ENCODE measurements at places on chromosomes 2 and 18.
A peak's percentile ranks its signal among the peaks of the same experiment; 100 is the strongest.

GRCh38 chr2:180017784-180018183 is 10.7 kb upstream of the CWC22 start:
- DNase-seq: no peak

GRCh38 chr2:150495993-150496627 is 8.6 kb upstream of the RND3 start:
- no peak for DNase-seq

- no peak for DNase-seq
Measured at GRCh38 chr2:118784860-118785259, 62.6 kb downstream of the EN1 start.

DNA sequence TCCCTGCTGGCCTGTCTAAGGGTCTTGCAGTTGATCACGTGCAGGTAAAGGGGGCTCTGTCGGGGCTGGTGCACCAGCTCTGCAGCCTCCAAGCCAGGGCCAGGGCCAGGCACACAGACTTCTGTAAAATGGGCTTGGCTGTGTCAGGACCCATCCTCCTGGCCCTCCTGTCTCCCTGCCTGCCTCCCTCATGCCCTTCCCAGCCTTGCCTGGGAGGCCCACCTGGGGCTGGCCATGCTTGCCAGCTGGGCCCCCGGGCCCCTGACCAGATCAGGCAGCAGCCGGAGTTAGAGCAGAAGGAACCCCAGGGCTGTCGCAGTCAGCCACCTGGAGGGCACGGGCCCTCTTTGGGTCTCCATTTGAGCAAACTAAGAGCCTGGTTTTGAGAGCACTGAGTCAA is 2.0 kb downstream of the SLC66A3 start:
- DNase-seq: no peak

DNA sequence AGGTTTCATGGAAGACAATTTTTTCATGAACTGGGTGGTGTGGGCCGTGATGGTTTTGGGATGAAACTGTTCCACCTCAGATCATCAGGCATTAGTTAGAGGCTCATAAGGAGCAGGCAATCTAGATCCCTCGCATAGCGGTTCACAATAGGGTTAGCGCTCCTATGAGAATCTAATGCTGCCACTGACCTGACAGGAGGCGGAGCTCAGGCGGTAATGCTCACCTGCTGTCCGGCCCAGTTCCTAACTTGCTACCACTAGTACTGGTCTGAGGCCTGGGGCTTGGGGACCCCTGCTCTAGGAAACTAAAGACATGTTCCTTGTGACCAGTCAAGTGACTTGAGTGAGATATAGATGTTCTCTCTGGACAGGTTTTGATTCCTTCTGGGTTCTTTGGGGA is 49.2 kb downstream of the OXER1 start:
- DNase-seq: no peak

- no peak for DNase-seq
Measured at GRCh38 chr2:19569300-19569791, 210.9 kb upstream of the OSR1 start.

GRCh38 chr2:100670232-100670631 is 107.4 kb downstream of the PDCL3 start:
- no peak for DNase-seq

DNA sequence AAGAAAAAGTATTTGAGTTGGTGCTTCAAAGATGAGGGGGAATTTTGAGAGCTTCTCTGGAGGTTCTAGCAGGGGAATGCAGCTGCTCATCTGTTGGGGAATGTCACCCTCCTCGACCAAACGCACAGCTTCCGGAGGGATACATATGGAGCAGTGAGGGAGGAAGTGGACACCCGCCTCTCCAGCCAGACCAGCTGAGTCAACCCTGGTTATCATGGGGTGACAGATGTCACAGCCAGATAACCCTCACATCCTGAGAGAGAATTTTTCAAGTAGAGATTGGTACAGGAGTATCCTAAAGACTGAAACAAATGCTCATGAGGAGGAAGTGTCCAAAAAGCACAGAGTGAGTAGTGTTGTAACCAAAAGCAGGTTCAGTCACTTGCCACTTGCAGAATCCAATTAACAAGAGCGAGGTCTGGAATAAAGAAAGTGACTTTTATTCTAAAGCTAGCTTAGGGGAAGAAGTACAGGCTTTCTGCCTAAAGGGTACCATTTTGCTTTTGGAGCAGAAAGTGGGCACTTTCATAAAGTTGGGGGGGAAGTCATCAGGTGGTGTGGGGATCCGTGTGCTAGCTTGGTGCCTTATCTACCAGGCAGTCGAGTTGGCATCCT is 395.2 kb downstream of the RAD51AP2 start:
- DNase-seq: no peak

DNA sequence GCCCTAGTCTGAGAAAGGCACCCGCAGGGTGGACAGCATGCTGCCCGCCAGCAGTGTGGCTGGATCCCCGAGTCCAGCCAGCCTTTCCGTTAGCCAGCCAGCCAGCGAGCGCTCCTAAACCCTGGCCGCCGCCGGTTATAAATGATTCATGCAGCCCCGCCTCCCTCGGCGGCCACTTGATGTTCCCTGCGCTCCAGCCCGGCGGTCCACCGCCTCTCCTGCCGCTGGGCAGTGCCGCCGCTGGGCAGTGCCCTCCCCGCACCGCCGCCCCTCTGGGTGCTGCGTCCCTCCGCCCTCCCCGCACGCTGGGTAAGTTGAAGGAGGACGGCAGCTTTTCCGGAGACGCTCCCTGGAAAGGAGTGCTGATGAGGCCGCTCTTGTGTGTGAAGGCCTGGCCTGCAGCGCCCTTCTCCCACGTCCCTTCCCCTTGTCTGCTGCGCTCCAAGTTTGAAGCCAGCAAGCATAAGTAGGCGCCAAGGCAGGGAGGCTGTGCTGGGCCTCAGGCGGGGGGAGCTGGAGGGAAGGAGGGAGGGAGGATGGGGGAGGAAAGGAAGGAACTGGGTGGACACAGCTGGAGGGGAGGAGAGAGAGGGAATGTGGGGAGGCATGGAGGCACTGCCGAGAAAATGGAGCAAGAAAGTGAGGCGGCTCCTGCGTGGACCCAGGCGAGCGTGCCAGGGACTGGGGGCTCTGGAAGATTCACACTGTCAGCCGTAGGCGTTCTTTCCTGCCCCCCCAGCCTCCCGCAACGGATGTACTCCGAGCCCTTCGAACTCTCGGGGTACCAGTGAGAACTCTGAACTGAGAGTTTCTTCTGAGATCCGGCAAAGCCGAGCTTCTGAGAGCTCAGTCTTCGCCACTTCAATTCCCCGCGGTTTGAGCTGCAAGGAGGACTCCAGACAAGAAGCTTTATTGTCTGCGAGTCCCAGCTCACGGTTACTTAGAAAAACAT is 131.9 kb downstream of the GLI2 start:
- no peak for DNase-seq

GRCh38 chr2:101476605-101477208 is 1.8 kb upstream of the RFX8 start:
- no peak for DNase-seq

DNA sequence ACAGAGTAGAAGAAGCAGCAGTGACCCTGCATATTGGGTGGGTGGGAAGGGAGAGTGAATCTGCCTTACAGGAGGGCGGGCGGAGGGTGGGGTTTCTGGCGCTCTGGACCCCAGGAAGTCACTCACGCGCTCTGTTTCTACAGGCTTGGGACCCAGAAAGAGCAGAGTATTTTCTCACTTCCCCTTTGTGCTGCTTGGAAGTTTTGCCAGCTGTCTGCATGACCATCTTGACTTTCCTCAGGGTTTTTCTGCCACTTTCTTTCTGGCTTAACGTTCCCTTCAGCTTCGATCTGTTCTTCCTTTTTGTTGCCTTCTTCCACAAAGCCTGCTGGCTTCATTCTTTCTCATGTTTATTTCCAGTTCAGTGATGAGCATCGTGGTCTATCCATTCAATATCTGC is 383.1 kb downstream of the GALR1 start:
- no peak for DNase-seq

GRCh38 chr18:65906621-65907034 is 155.8 kb downstream of the CDH7 start:
- DNase-seq: no peak

GRCh38 chr2:135985826-135986393 is 484 bp upstream of the DARS1 start:
- DNase-seq: no peak

- DNase-seq: no peak
Measured at GRCh38 chr2:150282357-150282756, 205.1 kb downstream of the RND3 start.

DNA sequence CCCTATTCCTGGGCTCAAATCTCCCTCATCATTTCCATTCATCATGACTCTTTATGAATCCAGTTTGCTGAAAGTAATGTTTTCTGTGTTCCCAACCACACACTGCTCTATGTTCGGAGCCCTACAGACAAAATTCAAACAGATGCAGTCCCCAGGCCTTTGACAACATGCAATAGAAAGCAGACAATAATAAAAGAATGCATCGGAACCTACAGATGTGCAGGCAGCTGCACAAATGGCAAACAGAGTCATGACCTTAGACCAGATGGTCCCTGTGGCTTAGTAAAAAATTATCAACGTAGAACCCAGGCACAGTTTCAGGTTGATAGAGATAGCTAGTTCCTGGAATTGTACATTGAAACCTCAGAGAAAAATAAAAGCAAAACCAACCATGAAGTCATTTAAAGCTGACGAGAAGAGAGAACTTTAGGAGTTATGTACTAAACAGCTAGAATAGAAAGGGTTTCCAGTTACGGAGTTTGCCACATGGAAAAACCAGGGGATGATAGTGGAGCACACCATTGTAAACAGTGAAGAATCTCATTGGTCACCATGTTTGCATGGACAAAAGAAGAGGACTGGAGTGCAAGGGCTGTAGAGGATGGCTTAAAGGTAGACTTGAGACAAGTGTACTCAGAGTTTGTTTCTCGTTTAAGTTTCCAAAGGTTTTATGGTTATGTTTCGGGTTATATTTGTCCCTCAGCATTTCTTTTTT is 23.2 kb upstream of the ACVR1 start:
- DNase-seq: no peak

GRCh38 chr2:47815764-47816163 is 32.8 kb downstream of the MSH6 start:
- no peak for DNase-seq

DNA sequence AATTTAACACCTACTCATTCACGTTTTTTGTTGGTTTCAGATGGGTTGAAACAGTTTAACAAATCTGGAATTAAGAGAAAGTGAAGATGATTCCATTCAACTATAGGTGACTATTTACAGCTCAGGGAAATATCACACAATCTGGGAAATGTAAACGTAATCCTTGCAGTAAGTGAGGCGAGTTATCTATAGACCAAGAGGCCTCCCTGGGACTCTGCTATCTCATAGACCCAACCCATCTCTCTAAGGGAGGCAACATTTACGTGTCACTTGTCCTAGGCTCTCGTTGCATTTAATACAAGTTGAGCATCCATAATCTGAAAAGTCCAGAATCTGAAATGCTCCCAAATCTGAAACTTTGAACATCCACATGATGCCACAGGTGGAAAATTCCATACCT is 2.0 kb upstream of the MOB4 start:
- DNase-seq: no peak

GRCh38 chr2:223043164-223043941 is 8.6 kb upstream of the KCNE4 start:
- DNase-seq: no peak

- no peak for DNase-seq
Measured at GRCh38 chr18:50722311-50722710, 97.5 kb downstream of the MRO start.

GRCh38 chr2:101195871-101196661 is 44.9 kb upstream of the TBC1D8 start:
- DNase-seq: no peak

DNA sequence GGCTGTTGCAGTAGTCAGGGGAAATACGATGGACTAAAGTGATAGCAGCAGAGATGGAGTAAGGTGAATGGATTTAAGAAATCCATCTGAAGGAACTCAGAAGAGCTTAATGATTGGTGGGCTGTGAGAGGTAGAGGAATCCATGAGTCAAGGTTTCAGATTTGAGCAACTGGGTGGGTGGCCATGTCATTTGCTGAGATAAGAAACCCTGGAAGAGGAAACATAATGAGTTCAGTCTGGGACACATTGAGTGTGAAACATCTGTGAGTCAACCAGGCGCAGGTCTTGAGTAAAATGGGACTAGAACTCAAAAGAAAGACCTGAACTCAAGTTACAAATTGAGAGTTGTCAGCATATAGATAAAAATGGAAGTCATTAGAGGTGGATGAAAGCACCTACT is 19.7 kb upstream of the ASNSD1 start:
- DNase-seq: no peak

GRCh38 chr2:69777786-69778105 is 35.8 kb downstream of the ANXA4 start:
- no peak for DNase-seq

GRCh38 chr18:6174983-6175745 is 239.5 kb downstream of the L3MBTL4 start:
- no peak for DNase-seq

- DNase-seq: no peak
Measured at GRCh38 chr18:55932675-55933074, 344.7 kb upstream of the TCF4 start.

DNA sequence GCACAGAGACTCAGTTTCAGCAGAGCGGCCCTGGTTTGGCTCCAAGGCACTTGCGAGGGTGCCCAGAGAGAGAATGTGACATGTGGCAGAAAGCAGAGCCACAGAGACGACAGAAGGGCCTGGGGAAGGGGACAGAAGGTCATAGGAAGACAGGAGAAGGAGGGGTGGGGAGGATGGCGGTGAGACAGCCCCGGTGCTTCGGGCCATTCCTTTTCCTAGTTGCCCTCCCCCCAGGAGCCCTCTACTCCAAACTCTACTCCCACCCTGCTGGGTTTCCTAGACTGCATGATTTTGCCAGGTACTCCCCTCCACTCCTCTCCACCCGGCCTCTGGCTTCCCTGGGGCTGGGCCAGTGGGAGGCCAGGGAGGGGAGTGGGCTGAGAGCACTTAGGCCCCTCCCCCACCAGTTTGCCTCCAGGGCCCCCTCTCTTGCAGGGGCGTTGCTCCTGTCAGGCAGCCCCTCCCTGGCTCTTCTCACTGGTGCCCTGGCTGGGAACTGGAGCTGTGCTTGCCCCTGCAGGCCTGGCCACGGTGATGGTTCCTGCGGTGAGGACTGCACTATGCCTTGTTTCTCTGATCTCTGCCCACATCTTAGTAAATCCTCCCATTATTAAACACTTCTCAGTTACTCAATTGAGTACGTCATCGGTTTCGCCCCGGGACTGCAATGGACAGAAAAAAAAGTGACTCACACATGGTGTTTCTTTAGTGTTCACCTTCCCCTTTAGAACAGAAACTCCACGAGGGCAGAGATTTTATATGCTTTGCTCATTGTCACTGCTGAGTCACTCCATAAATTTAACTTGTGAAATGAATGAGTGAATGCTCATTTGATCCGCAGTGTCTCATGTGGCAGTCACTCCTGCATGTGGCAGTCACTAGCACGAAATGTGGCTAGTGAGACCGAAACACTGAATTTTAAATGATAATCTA is 58.7 kb upstream of the SP3 start:
- peak; percentile 3 for DNase-seq

Data from esophagus squamous epithelium (tissue), 5 donors.